Memory B cell (primary cell): ENCODE measurements at places on chromosomes 11 and 22.

DNA sequence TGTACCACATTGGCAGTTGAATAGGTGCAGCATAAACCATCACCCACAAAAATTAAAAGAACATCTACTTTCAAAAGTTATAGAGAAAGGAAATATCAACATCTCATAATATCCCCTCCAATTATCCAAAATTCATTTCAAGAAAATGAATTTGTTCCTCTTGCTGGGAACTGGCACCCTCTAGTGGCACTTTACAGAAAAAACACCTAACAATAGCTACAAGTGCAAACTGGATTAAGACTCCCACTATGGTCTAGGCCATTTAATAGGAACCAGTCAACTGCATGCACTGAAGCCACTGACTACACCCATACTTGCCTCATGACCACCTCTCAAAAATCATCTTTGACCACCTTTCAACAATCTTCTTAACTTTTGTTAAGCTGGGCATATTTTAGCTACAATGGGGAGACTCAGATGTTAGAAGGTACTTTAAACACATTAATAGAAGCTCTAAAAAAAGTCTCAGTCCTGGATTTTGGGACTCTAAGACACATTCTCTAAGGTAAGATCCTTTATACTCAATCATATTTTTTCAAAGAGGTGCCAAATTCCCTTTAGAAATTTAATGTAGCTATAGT, 17.3 kb downstream of the TRAF6 start:
- DNase-seq = no peak

DNA sequence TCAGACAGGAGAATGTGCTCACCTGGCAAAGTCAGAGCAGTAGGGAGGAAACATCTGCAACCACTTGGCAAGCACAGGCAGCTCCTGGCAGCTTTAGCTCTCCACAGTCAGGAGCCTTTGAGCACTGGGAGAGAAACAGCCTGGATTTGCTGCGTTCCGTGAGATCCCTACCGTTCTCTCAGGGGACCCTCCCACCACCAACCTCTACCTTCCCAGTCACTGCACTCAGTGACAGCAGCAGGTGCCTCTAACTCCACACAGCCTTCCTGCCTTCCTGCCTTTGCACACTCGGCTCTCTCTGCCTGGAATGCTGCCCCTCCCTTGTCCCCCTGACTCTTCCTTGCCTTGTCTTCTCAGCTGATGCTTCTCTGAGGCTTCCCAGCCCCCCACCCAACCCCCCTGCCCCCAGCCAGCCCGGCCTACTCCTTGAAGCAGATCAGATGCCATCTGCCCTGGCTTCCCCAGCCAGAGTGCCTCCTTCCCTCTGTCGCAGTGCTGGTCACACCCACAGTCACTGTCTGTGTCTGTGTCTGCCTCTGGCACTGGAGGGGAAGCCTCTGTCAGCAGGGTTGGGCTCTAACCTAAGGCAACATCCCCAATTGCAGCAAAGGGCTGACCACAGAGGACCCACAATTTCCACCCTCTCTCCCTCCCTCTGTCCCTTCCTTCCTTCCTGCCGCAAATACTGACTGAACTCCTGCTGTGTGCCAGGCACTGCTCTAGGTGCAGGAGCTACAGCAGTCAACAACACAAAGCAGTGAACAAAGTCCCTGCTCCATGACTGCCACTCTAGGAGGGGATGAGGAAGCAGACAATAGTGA, 14.9 kb upstream of the TSKU start:
- no peak for DNase-seq

DNA sequence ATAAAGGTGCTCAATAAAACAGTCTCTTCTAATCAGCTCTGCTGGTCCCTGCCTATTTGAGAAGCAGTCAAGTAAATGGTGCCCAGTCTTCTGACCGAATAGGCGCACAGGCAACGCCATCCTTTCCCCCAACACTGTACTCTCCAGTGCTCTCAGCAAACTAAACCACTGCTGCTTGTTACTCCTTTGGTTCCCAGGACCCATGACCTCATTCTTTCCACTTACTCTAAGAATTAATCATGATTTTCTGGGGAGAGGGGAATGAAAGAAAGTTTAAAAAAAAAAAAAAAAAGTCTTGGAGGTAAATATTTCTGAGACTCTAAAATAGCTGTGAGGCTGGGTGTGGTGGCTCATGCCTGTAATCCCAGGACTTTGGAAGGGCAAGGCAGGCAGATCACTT, 63.7 kb downstream of the SGSM3 start:
- no peak for DNase-seq

DNA sequence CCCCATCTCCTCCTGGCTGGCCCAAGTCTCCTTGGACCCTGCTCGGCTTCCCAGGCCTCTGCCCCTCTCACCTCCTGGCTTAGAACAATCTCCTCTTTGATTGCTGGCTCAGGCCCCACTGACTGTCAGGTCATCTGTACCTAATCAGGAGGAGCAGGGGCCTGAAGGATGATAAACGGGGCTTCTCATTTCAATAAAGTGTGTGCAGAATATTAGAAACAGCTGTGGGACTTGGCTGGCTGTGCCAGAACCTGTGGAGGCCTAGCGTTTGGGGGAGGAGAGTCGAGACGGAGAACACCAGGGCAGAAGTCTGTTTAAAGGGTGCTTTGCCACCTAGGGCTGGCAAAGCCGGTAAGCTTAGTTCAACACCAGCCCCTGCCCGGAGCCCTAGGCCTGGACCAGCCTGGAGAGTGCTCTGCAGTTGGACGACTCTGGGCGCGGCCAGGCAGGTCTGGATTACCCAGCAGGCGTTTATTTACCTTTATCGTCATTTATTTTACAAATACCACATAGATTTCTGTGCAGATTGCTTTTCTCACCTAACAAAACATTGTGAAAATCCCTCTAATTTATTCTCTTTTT, 10.1 kb upstream of the VSIG10L2 start:
- DNase-seq = no peak

- DNase-seq = no peak
These were observed 60.7 kb upstream of the CSNK2A3 start for GRCh38 chr11:11413776-11414175.

GRCh38 chr11:61392981-61393595, 701 bp downstream of the TMEM216 start:
- DNase-seq = peak; percentile 8

- DNase-seq = no peak
These were observed 72.1 kb downstream of the BUD13 start for GRCh38 chr11:116700586-116701220.

DNA sequence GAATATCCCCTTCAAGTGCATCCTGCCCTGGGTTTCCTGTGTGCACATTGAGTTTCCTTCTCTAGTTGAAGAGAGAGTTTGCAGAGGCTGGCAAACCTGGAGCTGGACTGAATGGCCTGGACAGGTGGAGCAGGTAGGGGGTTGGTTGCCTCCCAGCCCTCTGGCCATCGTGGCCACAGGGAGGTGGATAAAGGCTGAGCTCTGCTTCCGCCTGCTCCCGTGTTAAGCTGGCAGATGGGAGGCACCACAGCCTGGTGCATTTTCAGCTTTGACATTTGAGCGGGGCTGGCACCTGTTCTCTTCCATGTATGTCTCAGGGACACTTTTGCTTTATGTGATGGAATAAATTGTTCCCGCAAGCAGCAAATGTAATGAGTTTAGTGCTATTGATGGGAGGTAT, 11.1 kb downstream of the MICAL2 start:
- no peak for DNase-seq

GRCh38 chr22:42190274-42190673, 59.7 kb upstream of the CYP2D6 start:
- DNase-seq = no peak

DNA sequence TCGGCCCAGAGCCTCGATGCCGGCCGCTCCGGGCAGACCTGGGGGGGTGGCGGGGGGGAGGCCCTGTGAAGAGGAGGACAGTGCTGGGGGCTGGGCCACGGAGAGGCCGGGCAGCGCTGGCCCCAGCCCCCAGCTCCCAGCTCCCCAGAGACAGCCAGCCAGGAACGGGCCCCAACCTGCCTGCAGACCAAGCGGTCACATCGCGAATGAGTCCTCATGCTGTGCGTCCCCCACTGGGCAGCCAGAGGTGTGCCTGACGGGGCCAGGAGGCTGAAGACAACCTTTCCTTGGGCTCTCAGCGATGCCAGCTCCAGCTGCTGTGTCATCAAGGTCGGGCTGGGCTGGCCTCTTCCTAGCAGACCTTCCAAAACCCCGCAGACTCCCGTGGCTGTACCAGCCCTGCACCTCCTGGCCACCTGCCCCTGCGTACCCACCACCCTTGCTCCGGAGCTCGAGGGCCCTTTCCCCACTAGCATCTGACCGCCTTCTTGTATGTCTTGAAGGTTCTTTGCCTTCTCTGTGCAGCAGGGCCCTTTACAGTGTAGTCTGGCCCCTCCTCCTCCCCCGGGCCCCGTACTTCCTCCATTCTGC, 88.4 kb downstream of the CDKN1C start:
- DNase-seq = no peak

GRCh38 chr11:22903782-22904181, 43.5 kb upstream of the CCDC179 start:
- no peak for DNase-seq

- no peak for DNase-seq
These were observed 108.0 kb upstream of the CADM1 start for GRCh38 chr11:115612046-115612730.

- DNase-seq = no peak
These were observed 19.2 kb downstream of the DDI1 start for GRCh38 chr11:104055596-104055995.

DNA sequence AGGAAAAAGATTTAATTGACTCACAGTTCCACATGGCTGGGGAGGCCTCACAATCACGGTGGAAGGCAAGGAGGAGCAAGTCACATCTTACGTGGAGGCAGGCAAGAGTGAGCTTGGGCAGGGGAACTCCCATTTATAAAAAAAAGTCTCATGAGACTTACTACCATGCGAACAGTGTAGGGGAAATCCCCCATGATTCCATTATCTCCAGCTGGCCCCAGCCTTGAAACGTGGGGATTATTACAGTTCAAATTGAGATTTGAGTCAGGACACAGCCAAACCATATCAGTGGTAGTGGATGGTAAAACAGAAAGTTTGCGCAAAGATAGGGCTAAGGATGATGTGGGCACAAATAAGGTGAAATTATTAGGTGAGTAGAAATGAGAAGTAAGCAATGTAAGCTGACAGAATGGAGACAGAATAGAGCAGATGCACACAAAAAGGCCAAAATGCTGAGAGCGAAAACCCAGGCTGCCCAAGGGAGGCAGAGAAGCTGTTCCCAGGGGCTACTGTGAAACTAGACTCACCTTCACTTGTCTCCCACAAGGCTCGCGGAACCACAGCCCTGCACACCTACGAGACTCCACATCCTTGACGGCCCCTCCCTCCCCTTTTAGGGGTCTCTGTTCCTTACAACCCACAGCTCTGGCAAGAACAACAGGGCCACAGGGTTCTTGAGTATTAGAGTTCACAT, 377.6 kb downstream of the CADM1 start:
- no peak for DNase-seq

DNA sequence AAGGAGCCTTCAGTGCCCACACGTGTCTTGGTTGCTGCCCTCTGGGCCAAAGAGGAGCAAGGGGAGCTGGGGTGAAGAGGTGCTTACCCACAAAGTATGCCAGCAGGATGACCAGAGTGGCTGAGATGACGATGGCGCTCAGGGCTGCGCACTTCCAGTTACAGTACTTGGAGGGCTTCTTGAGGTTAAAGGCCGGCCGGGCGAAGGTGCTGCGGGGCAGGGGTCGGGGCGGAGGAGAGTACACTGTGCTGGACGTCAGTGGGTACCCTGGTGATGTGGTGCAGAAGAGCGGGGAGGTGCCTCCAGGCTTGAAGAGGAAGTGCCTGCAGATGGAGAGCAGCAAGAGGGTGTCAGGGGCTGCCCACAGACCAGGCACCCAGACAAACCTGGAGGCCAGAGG, 315.0 kb upstream of the NARS2 start:
- DNase-seq = no peak

GRCh38 chr11:84193706-84194105, 907.5 kb upstream of the CCDC90B start:
- DNase-seq = no peak

DNA sequence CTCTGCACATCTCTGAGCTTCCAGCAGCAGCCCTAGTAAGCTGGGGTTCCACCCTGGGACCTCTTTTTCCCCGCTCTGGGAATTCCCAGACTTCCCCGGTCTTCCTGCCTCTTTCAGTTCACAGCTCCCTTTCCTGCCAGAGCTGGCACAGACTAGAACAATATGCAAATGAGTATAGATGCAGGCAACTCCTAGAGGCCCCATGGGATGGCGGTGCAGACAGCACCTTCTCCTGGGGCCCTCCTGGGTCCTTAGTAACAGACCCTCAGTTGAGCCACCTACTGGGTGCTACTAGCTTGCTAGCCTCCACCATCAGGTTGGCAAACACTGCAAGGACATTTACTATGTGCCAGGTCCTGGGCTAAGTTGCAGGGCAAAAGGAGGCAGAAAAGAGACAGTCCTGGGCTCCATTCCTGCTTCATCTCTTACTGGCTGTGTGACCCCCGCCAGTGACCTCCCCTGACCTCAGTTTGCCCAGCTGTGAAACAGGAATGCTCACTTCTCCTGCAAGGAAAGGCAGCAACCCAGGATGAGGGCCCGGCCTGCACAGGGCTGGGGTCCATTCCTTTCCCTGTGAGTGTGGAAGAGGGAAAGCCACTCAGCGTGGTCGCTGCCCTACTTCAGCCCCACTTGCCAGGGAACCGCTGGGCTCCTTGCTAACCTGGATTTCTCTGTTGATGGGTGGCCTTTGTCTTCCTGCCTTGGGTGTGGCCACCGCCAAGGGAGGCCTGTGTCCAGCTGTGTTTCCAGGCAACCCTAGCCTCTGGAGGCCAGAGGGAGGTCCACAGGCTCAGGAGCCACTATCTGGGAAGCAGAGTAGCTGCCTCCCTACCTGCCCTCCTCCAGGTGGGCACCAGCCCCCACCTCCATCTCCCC, 7.3 kb downstream of the RELT start:
- no peak for DNase-seq

DNA sequence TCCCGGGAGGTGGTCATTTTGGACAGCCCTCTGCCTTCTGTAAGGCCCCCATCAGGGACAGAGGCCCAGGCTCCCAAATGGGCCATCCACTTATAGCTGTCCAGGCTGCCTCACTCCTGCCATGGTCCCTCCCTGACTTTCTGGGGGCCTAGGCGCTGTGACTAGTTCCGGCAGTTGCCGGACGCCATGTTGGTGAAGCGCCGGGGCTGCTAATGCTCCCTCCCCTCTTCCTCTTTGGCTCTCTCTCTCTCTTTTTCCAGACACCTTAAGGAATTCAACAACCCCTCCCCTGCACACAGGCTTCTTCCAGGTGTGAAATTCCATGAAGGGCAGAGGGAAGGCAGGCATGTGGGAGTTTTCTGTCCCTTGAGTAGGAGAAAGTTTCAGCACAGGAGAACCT, 445.6 kb downstream of the SOX6 start:
- no peak for DNase-seq
